ENCODE measurements at places on chromosomes 12 and 14.

- no peak for DNase-seq
These were observed 62.6 kb upstream of the RESF1 start for GRCh38 chr12:31896514-31897039.

GRCh38 chr12:10395390-10395998 lies 5.7 kb upstream of the KLRK1 start:
- DNase-seq: no peak

GRCh38 chr14:91061056-91061887 lies 831 bp upstream of the RPS6KA5 start:
- no peak for DNase-seq

GRCh38 chr14:31529053-31529452 lies 32.2 kb upstream of the NUBPL start:
- DNase-seq: no peak

DNA sequence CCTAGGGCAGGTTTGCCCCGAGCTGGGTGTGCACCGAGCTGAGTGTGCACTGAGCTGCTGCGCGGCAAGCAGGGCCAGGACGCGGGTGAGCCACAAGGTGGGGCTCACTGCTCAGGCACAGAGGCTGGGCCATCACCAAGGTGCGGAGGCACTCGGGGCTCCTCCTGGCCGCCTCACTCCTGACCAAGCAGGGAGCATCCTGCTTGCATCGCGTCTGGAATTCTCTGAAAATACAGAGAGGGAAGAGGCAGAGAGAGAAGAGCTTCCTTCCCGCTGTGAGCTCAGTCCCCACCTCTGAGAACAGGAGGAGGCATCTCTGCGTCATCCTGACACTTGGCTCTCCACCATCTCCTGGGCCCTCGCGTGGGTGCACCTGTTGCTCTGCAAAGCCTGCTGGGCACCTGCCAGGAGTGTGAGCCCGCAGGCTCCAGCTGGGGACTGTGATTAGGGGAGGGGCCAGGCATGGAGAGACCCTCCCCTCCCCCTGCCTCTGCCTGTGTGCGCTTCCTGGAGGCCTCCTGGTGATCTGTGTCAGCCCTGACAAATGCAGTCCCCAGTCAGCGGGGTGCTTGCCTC lies 116.3 kb downstream of the GLT1D1 start:
- DNase-seq: no peak

GRCh38 chr14:105500036-105500725 lies 9.1 kb downstream of the TEDC1 start:
- no peak for DNase-seq

DNA sequence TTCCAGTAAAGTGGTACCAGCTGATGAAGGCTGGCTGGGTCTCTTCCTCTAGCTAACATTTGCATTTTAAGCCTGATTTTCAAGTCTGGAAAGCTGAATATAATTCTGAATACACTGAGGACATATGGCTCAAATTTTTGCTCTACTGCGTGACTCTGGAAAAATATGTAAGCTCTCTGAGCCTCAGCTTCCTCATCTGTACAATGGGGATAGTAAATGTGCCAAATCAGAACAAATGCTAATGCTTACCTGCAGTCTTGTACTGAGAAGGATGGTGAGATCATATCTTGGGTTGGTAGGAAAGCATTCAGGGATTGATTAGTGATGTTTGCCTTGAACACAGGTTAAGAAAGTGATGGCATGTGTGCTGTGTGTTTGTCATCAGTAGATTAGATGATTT lies 14.6 kb downstream of the HNF1A start:
- no peak for DNase-seq

DNA sequence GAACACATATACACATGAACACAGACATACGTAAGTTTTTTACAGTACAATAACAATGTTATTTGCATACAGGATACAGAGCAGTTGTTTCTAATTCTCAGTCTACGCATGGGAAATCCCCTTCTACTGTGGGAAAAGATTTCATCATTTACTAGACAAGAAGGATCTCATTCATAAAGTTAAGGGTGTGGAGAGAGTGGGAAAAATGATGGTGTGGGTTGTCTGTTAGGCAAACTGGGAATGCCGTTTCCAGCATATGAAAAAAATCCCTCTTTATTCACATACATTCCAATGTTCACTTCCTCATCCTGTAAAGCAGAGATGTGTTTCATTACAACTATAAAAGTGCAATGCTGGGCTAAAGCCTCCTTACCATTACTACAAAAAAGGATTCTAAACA lies 120.9 kb downstream of the SINHCAF start:
- DNase-seq: no peak

All from retinal pigment epithelial cell (primary cell).